ENCODE measurements at places on chromosomes 4 and X.

- H3K36me3 ChIP-seq, result no peaks in the 10 kb centered on the region
- H3K27me3 ChIP-seq, result no peaks in the 10 kb centered on the region
- no peaks in the 10 kb centered on the region for H3K4me1 ChIP-seq
- DNase-seq, result no peak
Measured at GRCh38 chr4:99252746-99253145, 33.7 kb upstream of the ADH6 start.

GRCh38 chrX:82813671-82814078 is 694.4 kb upstream of the POU3F4 start:
- no peak overlapping the region for H3K4me3 ChIP-seq
- H3K27me3 ChIP-seq, result no peaks in the 10 kb centered on the region
- no peak overlapping the region for H3K27ac ChIP-seq
- no peak for DNase-seq
- no peaks in the 10 kb centered on the region for H3K4me1 ChIP-seq

- no peak overlapping the region for H3K27ac ChIP-seq
- no peak for DNase-seq
- H3K36me3 ChIP-seq, result no peaks in the 10 kb centered on the region
- H3K4me1 ChIP-seq, result no peaks in the 10 kb centered on the region
- H3K4me3 ChIP-seq, result no peak overlapping the region
Measured at GRCh38 chr4:172061204-172061603, 248.0 kb downstream of the GALNTL6 start.

GRCh38 chr4:7077371-7077770 is 9.5 kb upstream of the GRPEL1 start:
- no peaks in the 10 kb centered on the region for H3K27me3 ChIP-seq
- no peak for DNase-seq
- no peak overlapping the region for H3K27ac ChIP-seq
- H3K4me3 ChIP-seq, result no peak overlapping the region

GRCh38 chrX:136953867-136954787 is 73.6 kb upstream of the RBMX start:
- H3K4me1 ChIP-seq, result no peaks in the 10 kb centered on the region
- no peak overlapping the region for H3K4me3 ChIP-seq
- no peaks in the 10 kb centered on the region for H3K36me3 ChIP-seq
- no peaks in the 10 kb centered on the region for H3K27me3 ChIP-seq
- no peak overlapping the region for H3K27ac ChIP-seq

DNA sequence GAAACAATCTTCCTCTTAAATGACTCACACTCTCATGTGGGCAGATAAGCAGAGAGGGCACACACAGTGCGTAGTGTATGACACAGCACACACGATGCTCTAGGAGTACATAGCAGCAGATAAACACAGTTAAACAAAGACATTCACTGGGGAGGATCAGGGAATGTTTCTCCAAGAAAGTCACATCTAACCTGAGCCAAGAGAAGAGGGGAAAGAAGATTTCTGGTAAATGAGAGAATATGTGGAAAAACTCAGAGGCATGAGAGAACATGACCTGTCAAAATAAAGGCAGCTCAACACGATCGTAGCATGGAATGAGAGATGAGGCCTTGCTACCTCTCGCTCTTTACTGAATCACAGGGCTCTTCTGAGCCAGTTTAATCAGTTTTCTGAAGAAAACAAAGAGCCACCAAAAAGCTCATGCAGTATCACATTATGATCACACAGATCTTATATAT is 251.0 kb downstream of the ANK2 start:
- no peaks in the 10 kb centered on the region for H3K27me3 ChIP-seq
- no peaks in the 10 kb centered on the region for H3K4me1 ChIP-seq

DNA sequence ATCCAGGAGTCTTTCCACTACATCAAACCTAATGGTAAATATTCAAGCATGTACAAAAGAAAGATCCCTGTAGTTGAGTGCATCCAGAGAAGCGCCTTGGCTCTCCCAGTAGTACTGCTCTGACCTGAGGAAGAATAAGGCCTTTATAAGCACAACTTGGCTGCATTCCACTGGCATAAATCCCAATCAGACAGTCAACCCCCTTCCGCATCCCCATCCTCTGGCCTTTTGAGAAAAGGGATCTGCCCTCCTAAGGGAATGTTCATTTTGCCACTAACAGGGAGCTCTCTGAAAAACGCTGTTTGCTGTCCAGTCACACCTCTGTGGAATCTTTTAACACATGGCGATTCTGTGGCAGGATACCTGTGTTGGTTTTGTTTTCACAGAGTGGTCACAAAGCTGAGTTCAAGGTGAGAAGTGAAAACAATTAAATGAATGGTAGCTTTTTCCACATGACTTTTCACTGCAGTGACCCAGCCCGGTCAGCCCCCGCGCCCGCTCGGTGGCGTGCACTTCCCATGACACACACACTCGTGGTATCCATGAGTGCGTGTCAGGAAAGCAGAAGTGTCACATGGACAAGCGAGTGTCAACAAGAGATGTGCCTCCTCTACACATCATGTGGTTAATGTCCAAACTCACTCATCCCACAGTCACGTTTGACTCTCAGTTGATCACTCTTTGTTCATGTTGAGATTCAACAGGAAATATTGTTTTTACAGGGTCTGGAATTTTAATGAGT is 112.2 kb upstream of the ENPP6 start:
- no peaks in the 10 kb centered on the region for H3K27me3 ChIP-seq
- H3K4me3 ChIP-seq, result no peak overlapping the region
- DNase-seq, result peak; percentile 89

DNA sequence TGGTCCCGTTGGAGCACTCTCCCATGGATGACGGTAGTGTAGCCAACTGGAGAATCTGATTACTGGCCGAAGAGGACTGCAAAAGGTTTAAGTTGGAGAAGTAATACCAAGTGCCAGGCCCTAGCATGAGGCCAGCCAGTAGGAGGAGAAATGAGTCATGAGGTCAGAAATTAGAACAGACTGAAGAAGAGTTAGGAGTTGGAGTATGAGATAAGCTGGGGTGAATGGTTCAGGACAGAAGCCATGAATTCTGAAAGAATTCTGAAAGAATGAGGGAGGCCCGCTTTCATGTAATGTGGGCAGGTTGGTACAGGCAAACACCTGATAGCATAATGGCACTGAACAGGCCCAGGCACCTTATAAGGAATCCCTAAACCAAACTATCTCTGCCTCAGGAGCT is 18.4 kb upstream of the STK26 start:
- no peak for DNase-seq
- H3K4me3 ChIP-seq, result no peak overlapping the region
- H3K27ac ChIP-seq, result no peak overlapping the region
- no peaks in the 10 kb centered on the region for H3K36me3 ChIP-seq
- no peaks in the 10 kb centered on the region for H3K27me3 ChIP-seq

DNA sequence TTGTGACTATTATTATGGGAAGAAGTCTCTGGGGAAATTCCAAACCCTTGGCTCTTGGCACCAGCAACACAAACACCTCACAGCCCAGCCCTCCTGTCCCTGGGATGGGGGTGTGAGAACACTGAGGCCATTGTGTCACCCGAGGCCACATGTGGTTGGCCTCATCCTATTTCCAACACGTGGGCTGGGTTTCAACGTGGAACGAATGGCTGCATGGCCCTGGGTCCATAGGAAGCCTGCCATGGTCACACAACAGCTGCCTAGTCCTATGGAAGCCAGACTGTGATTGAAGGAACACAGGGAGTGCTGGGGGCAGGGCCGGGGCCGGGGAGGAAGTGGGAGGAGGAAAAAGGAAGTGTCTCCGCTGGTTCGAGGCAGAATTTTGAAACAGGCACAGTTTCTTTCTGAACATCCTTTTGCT is 10.0 kb downstream of the CLCN4 start:
- no peaks in the 10 kb centered on the region for H3K27me3 ChIP-seq
- H3K4me3 ChIP-seq, result no peak overlapping the region
- H3K27ac ChIP-seq, result peak overlapping the region; percentile 52
- peaks cover 6% of the 10 kb centered on the region for H3K36me3 ChIP-seq

Measured in B cell (primary cell).